ENCODE measurements at places on chromosomes 12 and 14.
A peak's percentile ranks its signal among the peaks of the same experiment; 100 is the strongest.

- no peak for DNase-seq
Measured at GRCh38 chr12:49537752-49538509, 899 bp upstream of the KCNH3 start.

- no peak for DNase-seq
Measured at GRCh38 chr14:68036202-68036601, 216.6 kb downstream of the RAD51B start.

GRCh38 chr12:132766380-132767085 is 4.9 kb upstream of the ANKLE2 start:
- no peak for DNase-seq

DNA sequence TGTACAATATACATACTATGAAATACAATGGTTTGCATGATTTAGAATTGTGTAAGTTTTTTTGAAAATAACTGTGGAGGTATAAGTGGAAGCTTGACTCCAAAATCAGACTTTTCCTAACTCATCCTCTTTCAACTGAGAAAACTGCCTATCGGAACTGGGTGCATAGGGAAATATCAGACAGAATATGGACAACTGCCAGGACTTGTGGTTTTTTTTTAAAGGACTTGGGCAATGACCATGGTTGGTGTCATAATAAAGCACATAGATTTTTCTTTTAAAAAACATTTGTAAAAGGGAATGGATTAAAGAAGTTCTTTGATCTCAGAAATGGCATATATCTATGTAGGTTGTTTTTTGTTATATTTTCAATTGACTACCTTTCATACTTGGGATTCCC is 53.3 kb upstream of the LRRK2 start:
- no peak for DNase-seq

DNA sequence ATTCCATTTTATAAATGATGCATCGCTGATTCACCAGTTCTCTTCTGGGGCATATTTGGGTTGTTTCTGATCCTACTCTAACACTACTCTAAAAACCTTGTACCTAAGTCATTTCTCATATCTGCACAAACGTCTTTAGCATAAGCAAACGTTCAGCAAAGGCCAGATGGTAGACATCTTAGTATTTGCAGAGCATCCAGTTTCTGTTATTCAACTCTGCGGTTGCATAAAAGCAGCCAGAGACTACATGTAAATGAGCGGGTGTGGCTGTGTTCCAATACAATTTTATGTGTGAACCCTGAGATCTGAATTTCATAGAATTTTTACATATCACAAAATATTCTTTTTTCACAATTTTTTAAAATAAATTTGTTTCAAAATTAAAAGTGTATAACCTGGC is 22.8 kb upstream of the MMP17 start:
- DNase-seq, result no peak

DNA sequence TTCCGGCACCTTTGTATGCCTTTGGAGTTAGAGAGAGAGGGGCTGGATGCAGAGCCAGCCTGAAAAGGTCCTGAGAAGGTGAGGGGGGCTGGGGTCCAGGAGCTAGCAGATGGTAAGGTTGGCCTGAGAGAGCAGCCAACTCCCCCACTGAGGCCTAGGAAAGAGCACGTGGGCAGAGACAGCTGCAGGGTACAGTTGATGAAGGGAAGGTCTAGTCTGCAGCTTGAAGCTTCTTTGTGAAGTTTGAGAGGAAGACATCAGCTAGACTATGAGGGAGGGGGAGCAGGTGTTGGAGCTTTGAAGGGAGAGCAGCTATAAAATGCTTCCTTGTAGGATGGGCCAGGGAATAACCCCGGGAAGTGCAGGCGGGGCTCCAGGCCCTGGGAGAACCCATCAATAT is 289.3 kb upstream of the AMIGO2 start:
- DNase-seq, result no peak

GRCh38 chr12:22653791-22654190 is 28.8 kb downstream of the ETNK1 start:
- DNase-seq, result no peak

DNA sequence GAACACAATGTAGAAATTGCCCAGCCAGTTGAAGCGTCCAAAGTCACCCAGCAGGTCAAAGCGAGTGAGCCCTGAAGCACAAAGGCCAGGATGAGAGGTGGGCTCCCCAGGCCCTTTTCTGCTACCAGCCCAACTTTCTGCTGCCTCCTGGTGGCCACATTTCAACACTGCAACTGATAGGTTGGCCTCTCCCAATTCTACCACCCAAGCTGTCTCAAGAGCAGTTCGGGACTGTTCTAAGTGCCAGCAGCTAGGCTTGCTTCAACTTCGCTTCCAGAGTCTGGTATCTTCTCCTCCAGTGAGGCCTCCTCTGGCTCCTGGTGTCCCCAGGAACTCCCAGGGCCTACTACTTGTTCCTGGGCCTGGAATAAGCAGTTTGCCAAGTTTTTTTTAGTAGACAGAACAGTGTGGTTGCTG is 3.4 kb upstream of the DHH start:
- DNase-seq, result no peak

- no peak for DNase-seq
Measured at GRCh38 chr14:74542056-74542685, 48.6 kb downstream of the ISCA2 start.

- DNase-seq, result no peak
Measured at GRCh38 chr14:35123388-35123703, 994 bp downstream of the PRORP start.

DNA sequence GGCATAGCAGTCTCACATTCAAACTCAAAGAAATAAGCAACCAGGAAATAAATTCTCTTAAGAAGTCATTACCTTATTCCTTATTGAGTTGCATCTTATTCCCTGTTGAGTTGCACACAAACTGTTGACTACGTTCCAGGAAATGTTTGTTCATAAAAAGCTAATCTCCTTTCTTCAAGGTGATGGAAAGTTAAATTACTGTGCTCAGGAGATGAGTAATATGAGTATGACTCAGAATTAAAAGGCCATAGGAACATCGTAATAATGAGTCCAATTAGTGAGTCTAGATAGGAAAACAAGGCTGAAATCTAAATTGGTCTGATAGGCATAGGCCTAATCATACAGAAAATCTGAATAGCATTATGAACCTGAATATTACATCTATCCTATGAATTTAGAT is 203.1 kb downstream of the SLC2A13 start:
- DNase-seq, result no peak

- no peak for DNase-seq
Measured at GRCh38 chr12:130862161-130862560, 9.7 kb upstream of the RAN start.

DNA sequence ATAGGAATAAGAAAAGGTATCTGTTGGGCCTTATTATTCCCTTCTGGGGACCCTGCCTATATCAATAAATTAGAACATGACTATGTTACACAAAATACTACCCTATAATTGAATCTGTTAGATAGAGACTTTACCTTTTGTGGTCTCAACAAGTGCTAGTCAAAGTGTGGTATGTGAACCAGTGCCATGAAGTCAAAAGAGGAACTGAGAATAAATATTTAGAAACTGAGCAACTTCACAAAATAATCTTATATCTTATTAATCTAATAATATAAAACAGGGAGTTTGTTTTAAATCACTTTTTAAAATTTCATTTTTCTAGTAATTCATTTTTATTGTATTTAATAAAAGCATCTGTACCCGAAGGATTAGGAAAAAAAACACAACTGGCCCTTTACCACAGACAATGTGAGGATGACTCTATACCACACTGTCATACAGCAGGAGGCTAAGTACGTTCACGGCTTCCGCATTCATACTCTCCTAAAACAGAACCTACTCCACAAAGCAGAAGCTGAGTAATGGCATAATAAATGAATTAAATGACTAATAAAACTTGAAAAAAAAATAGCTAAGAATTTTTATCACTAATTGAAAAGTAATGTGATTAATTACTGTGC is 42.1 kb downstream of the SEC23A start:
- DNase-seq, result no peak

GRCh38 chr14:95862243-95862642 is 14.4 kb upstream of the TUNAR start:
- DNase-seq, result no peak

GRCh38 chr14:89794096-89794495 is 160.4 kb downstream of the EFCAB11 start:
- no peak for DNase-seq

DNA sequence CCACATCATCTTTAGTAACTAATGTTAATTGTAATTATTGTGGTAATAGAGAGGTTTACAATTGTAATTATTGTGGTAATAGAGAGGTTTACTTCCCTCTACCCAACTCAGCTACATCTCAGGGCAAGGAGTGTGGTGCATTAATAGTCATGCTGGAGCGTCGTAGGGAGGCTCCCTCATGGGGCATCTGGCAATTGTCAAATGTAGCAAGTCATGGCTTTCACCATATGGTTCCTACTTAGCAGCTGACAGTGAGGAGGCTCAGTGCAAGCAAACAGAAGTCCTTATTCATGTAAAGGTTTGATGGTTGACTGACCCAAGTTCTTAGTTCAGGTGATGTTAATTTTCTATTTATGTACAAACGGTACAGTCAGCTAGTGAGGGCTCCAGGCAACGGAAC is 1012.0 kb downstream of the FLRT2 start:
- DNase-seq, result no peak

GRCh38 chr12:111757361-111758119 is 9.2 kb upstream of the ALDH2 start:
- no peak for DNase-seq

- DNase-seq, result no peak
Measured at GRCh38 chr12:96980991-96981414, 73.9 kb downstream of the NEDD1 start.

GRCh38 chr14:101705733-101706508 is 55.6 kb upstream of the PPP2R5C start:
- peak; percentile 19 for DNase-seq

- no peak for DNase-seq
Measured at GRCh38 chr14:51207621-51208020, 32.4 kb upstream of the TMX1 start.

DNA sequence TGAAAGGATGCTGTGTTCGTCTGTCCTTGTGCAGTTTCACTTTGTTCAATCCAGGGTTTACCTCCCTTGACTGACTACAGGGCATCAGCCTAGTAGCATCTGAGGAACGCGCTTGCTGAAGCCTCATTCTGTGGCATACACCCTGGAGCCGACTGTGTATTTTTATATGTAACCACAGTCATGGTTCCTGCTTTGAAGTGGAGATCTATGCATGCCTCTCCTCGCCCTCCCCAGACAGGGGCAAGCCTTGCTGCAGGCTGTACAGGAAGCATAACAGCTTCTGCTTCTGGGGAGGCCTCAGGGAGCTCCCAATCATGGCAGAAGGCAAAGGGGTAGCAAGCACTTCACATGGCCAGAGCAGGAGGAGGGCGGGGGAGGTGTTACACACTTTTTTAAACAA is 262.1 kb downstream of the BCL11B start:
- DNase-seq, result no peak

DNA sequence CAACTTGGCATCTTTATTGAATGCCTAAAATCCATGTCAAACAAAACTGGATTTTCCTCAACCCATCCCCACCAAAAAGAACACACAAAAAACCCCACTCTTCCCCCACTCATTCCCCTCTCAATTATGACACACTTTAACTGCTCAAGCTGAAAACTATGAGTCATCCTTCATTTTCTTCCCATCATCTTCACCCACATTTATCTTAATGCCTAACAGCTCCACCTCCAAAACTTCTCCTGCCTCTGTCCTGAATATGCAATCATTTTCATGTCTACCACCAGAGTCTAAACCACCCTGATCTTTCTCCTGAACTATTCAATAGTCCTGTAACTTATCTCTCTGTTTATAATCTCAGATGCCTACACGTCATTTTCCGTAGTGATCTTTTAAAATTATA is 239.7 kb downstream of the BCAT1 start:
- no peak for DNase-seq
